ENCODE measurements at places on chromosomes 5 and 9.

DNA sequence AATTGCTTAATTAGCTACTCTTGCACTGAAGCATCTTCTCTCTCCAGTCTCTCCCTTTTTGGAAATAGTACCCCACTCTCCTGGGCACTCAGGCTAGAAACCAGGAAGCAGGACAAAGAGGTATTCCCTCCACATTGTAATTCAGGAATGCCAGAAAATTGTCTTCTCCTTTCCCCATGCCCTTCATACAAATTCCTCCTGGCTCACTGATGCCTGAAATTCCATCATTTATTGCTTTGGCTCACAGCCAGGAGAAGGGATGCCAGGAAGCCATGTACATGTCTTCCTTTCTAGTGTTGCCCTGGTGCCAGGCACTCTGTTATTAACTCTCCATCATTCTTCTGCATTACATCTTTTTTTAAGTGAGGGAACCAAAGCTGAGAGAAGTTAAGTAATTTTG is 716.5 kb upstream of the C9orf72 start:
- DNase-seq, result no peak

DNA sequence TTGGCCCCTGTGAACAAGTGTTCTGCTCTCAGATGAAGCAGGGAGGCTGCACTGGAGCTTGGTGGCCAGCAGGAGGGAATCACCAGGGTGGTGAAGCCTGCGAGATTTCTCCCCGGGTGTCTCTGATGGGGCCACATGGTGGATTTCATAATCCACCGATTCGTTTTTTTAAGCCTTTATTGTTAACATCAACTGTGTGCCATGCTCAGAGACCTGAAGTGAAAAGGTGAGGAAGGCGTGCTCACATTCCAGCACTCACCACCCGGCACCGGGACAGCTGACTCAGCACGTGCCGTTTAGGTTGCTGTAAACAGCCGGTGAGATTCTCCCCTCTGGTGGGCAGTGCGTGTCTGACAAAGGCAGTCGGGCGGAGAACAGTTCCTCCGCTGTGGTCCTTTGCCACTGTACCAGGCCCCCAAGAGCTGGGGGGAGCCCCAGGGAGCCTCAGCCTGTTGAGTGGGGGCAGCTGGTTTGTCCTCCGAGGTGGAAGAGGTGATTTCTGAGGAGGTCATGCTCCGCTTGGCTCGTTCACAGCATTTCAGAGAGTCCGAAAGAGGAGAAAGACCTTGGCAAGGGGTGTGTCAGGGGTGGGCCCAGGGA is 12.7 kb upstream of the AHRR start:
- peak; percentile 67 for DNase-seq

DNA sequence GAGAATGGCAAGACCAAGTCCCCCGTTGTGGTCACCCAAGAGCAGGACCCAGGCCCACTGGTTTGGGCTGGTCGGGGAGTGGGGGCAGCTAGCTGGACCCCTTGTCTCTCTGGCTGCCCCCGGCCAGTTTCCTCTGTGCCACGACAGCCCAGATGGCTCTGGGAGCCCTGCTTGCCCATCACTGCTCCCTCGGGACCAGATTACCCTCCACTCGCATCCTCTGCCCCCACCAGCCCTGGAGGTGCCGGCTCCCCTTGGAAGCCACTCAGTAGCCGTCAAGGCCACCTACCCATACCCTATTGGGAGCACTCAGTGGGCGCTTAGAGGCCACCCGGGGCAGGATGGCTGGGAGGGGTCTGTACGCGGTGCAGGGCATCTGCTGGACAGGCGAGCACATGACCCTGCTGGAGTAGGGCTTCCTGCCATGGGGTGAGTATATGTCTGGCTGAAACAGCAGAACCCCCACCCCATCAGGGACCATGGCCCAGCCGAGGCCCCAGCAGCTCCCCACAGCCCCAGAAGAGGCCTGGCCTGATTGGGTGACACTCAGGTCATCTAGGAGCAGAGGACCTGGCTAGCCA is 70.0 kb downstream of the ZNF354C start:
- no peak for DNase-seq

DNA sequence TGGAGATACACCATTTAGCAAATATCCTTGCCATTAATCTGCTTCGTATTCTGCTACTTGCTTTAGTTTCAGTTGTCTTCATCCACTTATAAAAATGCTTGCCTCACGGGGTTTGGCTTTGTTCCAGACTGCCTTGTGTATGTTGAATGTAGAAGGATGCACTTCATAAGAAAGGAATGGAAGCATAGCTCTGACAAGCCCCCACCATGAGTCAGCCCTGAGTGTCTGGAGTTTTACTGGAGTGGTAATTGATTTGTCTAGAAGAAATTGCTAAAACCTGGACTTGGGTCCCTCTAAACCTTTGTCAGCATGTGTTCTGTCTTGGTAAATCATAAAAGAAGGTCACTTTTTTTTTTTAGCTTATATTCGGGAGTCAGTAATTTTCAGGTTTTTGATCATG is 4.6 kb downstream of the TEX48 start:
- DNase-seq, result peak; percentile 99

DNA sequence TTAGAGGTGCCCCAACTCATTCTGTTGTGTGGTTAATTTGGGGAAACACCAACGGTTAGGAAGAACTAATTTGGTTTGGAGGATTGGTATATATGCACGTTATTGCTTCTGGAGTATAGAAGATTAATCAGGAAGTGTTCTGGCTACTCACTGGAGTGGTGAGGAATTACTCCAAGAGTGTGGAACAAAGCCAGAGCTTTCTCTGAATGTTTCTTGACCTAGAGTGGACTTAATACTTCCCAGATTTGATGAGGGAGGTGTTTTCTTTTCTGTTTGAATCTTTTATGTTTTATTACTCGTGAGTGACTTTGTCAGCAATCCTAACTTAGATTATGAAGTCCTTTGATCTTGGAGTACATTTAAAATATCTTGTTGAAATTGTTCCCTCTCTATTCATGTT is 163.7 kb downstream of the MAN2A1 start:
- DNase-seq, result no peak

DNA sequence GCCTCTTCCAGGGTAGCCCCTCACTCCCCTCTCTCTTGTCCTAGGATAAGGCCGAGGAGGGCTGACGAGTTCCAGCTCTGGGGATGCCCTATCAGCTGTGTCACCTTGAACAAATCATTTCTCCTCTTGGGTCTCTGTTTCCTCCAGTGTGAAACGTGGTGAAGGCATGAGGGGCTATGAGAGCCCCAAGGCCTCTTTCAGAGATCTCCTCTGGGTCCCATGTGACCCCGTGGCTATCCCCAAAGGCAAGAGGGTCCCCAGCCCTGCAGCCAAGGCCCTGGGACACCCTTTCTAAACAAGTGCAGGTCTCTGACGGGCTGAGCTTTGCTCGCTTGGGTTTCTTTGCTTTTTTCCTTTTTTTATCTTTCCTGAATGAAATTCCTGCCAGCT is 25.5 kb upstream of the SPTLC1 start:
- no peak for DNase-seq

DNA sequence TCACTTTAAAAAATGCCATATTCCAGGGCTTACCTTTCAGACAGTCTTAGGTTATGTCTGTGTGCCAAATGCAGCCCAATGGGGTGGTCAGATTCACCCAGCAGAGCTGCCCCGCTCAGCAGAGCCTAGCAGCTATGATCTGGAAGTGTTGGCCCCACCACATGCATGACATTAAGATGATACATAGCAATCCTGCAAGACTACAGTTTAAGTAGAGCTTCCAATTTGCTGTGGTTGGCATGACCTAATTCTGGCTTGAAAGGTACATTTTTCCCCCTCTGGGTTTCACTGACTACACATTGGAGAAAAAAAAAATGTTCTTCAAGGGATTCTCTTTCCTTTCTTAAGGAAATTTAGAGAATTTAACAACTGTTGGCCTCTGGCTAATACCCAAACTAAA is 22.5 kb downstream of the MEF2C start:
- DNase-seq, result peak; percentile 72

DNA sequence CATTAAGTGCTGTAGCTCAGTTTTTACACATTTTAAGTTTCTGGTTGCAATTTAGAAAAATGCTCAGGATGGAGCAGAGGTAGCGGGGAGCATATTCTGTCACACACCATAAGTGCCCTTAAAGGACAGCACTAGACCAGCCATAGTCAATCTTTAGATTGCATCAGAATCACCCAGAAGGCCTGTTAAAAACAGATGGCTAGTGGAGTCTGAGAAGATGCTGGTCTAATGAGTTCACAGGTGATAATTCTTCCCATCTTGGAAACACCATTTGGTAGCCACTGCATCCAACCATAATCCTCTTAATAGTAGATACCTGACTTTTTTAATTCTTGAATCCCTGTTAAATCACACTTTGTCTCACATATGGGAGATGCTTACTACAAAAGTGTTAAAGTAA is 113.2 kb downstream of the CDH18 start:
- no peak for DNase-seq

- DNase-seq, result no peak
Measured at GRCh38 chr5:6302075-6302474, 76.3 kb downstream of the MED10 start.

- DNase-seq, result no peak
Measured at GRCh38 chr5:68182094-68182493, 33.5 kb upstream of the PIK3R1 start.

- DNase-seq, result no peak
Measured at GRCh38 chr9:112261133-112261532, 72.3 kb downstream of the PTBP3 start.

- no peak for DNase-seq
Measured at GRCh38 chr5:75886706-75887105, 169.5 kb upstream of the POC5 start.

DNA sequence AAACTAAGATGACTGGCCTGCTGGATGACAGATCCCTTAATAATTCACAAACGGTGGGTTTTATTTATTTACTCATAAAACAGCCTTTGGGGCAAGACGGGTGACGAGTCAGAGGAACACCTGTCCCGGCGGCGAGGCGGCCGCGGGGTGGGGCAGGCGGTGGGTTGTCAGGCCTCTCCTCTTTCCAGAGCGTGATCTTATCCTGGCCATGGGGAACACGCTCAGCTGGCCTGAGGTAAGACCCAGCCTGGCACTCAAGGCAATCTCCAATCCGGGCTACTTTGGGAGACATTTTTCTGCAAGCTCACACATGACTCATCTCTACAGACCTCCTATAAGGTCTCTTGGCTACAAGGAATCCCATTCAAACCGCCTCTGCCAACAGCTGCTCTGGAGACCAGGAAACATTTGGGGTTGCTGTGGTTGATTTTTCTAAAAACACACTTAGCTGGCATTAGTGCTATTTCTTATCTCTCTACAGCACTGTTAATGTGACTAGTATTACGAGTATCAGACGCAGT is 6.3 kb downstream of the RAPGEF1 start:
- DNase-seq, result peak; percentile 99

DNA sequence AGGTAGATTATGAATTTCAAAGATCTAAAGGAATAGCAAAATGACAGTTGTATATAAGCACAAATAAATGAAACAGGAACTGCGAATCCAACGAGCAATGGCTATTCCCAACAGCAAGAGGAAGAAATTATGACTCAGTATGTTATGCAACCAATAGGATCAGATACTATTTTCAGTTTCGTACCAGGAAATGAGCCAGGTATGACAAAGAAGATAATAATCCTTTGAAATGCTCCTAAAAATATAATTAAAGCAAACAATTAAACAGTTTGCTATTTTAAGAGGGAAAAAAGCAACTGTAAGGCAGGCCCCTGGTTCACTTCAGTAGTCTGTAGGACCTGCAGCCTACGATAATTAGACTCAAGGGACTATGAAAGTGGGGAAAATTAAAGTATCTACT is 58.9 kb downstream of the AUH start:
- peak; percentile 90 for DNase-seq

DNA sequence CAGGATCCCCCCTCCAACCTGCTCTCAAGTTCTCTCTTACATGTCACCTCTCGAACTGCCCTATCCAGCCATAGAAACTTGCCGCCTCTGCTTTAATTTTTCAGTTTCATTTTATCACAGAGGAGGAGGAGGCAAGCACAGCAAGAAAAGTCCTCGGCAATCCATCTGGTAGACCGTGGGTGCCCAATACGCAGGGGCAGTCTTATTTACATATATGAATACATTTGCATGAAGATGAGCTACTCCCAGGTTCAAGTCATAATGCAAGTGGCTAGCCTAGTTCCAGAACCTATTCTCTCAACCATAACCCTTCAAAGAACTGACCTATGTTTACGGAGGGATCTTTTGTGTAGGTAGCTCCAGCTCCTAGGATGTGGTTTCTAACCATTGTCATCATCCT is 223.2 kb upstream of the PANK3 start:
- no peak for DNase-seq

GRCh38 chr5:166178411-166179080 is 2112.9 kb upstream of the WWC1 start:
- DNase-seq, result no peak

DNA sequence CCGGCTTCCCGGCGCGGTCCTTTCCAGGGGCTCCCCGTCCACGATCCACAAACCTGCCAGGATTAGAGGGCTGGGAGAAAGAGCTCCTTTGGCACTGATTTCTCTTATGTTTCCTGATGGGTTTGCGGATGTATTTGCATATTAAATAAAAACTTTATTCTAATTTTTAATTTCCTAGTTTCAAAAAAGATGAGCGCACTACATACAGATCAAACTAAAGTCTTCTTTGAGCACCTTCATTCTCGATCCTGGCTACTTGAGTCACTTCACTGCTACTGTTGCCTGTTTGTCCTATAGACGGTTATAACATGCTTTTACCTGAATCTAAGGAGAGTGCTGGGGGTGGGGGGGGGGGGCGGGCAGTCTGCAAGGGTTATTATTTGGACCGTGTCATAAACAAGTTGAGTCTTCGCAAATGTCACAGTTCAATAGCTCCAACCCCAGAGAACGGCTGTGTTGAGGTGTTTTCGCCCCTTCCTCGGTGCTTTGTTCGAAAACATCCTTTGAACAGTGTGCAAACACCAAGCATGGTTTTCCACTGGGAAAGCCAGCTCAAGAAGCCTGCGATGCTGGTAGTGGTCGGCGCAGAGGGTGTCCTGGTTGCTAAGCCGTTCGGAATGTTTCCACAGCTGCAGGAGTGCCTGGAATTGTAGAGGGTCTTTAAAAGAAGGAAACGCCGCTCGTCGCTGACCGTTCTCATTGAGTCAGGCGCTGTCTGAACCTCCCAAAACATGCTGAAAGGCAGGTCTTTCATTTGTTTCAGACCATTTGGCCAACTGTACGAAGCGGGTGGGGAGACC is 1.1 kb upstream of the STK10 start:
- DNase-seq, result no peak

- peak; percentile 86 for DNase-seq
Measured at GRCh38 chr5:134240421-134240962, 14.6 kb upstream of the PPP2CA start.

- peak; percentile 14 for DNase-seq
Measured at GRCh38 chr5:59588922-59589321, 304.6 kb downstream of the PDE4D start.

- peak; percentile 52 for DNase-seq
Measured at GRCh38 chr5:126846344-126846743, 69.4 kb downstream of the LMNB1 start.

- DNase-seq, result no peak
Measured at GRCh38 chr9:69397384-69398214, 72.6 kb downstream of the ENTREP1 start.

All from fibroblast of lung (primary cell).